Dermis blood vessel endothelial cell (primary cell): ENCODE measurements at places on chromosomes 7 and 10. TPM values are rescaled to one million over a fixed set of nuclear protein-coding genes. Genes with fewer than 3 reads are reported as not detected.
A peak's percentile ranks its signal among the peaks of the same experiment; 100 is the strongest.

MYL7 gene
- not detected in 2 replicates for total RNA-seq

GARIN1A gene
- total RNA-seq: 0.14 and 0.17 TPM in 2 replicates

VTI1A gene
- total RNA-seq: 28.0 and 41.9 TPM in 2 replicates

SPRN gene
- under 0.01 TPM in 1 of 2 replicates, not detected in the other for total RNA-seq

GRCh38 chr7:44448922-44449583, 41.4 kb downstream of the NUDCD3 start:
- no peak for DNase-seq

- DNase-seq: no peak
Observed at GRCh38 chr10:121831237-121831636, 96.6 kb downstream of the ATE1 start.

- DNase-seq: no peak
Observed at GRCh38 chr10:119113751-119114732, 10.1 kb downstream of the DENND10 start.

DNA sequence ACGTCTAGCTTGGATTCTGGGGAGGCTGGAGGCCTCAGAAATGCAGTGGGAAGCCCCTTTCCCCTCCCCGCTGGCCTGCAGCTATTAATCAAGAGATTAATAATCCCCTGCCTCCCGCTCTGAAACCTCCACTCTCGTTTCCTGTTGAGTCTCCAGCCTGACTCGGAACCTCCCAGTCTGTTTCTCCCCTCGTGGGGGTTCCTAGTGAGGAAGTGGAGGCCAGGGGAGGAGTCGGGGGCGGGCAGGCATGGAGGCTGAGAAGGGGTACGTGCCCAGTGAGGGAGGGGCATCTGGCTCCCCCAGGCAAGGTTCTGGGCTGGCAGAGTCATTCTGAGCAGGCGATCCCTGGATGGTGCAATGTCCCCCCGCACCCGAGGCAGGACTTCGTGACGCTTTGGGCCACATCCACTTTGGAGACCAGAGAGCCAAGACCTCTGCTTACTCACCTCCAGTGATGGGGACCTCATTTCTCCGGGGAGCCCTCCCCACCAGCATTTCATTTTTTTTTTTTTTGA, 73.6 kb downstream of the COL26A1 start:
- DNase-seq: no peak

DNA sequence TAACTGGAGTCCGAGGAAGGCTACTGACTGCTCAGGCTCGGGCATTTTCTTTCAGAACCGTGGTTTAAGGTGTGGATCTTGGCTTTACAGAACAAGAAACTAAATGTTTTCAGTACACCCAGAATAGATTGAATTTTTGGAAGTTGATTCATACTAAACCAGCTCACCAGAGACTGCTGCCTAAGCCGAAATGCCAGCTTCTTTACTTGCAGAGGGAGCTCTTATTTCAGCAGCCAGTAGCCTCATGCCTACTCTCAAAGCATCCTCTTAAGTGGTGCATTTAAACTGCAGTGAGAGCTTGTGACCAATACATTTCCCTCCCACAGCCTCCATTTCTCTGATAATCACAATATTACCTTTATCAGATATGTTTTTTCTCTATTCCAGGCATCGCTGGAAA, 615.1 kb downstream of the SUGCT start:
- no peak for DNase-seq

DNA sequence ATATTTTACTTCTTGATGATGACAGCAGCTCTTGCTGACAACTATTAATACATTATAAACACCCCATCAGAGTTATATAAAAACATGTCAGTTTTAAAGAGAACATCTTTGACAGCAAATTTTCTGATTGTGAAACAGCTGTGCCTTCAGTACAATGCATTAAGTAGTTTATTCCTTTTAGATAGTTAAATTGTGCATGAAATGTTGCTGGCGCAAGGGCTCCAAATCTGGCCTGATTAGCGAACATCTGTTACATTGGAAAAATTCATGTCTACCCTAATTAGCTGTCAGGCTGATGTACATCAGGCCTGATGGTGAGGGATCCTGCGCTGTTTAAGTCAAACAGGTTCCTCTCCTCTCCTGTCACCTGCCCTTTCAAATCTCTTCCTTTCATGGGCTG, 171.9 kb upstream of the SP8 start:
- DNase-seq: no peak

GRCh38 chr7:131570401-131570800, 14.0 kb upstream of the PODXL start:
- no peak for DNase-seq

DNA sequence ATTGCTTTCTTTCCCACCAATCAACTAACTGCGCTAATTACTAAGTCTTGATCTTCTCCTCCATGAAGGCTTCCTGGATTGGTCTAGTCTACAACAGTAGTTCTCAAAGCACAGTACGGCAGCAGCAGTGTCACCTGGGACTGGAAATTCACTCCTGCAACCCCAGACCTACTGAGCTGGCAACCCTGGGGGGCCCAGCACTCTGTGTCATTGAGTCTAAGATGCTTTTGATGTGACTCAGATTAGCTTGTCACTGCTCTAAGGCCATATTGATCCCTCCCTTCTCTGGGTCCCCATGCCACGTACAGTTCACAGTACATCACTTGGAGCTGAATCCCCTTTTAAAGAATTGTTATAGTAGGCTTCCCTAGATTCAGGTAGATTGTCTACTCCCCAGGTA, 65.7 kb upstream of the KMT2C start:
- no peak for DNase-seq

- no peak for DNase-seq
Observed at GRCh38 chr7:87341441-87341840, 4.0 kb upstream of the CROT start.

DNA sequence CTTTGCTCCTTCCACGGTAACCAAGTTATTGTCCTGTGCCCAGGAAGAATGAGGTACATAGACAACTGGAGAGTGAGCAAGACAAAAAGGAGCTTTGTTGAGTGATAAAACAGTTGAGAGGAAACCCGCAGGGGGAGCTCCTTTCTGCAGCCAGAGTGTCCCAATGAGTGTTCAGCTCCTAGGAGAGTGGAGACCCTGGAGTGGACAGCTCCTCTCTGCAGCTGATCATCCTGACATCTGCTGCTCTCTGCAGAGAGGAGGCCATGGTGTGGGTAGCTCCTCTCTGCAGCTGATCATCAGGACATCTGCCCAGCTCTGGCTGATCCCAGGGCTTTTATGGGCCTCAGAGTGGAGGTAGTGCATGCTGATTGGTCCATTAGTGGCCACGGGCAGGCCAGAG, 53.4 kb upstream of the PCDH15 start:
- DNase-seq: no peak

DNA sequence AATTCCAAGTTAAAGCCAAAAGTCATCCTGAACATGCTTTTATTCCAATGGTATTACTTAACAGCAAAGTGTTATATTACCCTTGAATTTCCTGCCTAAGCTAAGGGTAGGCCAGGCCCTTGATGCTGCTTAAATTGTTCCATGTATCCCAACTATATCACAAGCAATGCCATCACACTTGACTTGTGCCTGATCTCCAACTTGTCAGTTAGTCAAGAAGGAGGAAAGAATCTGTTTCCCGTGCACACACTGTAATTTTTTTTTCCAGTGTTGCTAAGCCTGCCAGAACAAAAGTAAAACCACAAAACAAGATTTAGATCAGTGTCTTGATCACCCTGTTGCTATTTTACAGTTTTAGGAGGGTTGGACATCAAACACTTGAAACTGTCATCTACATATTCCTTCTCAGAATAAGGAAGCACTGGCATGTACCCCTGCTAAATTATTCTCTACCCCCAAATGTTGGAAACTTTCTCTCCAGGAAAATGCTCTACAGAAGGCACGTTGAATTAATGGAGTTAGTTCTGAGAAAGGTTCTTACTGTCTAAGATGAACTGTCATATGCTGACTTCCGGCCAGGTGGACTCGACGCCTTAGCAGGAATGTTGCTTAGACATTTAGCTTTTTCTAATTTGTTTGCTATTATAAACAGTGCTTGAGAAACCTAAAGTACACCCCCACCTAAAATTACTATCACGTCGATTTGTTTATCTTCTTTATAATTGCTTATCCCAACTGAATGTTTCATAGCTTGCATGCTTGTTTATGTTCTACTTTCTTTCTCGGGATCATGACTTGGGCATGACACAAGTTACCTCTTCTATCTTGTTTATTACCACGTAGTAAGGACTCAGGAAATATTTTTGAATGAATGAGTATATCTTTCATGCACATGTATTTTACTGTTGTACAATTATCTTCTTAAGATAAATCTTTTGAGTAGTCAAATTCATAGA, 105.5 kb upstream of the ZNF438 start:
- DNase-seq: peak; percentile 24

- DNase-seq: no peak
Observed at GRCh38 chr10:131722525-131723264, 178.1 kb upstream of the PPP2R2D start.

DNA sequence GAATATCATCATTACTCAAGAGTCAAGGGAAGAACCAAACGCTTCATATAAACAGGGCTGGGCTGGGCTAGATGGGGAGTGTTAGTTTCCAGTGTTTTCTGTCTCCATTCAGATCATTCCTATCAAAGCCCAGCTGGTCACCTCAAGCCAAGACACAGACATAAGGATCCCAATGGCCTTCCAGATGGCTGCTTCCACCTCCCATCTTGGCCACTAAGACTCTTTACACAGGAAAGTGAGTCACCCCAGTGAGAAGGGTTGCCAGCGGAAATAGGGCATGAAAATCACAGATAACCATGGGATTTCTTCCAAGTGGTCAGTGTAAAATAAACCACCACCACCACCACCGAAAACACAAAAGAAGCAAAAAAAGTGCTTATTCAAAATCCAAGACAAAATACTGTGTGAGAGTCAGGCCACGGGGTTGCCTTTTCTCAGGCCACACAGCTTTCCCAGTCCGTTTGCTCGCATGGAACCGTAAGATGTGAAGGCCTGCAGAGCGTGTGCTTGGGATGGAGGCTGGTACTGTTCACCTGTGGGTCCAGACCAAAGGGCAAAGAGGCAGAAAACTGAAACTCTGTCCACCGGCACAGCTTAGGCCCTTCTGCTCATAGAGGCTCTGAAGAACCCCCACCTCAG, 5.6 kb downstream of the PRSS2 start:
- peak; percentile 80 for DNase-seq
